ENCODE measurements at places on chromosomes 7 and 10.
A peak's percentile ranks its signal among the peaks of the same experiment; 100 is the strongest.

DNA sequence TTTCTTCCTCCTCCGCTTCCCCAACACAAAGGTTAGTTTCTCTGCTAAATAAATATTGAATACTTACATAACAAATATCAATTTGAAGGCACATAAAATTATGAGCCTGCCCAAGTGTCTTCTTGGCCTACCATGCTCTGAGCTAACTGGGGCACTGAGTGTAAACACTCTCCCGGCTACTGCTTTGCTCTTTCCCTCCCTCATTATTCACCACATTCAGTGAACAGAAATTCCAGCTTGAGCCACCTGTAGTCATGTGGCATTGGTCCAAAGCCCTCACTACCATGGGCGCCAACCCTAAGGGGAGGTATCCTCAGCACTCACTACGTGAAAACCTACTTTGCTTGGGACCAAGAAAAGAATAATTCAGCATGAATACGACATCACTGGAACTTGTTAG is 409.0 kb downstream of the KCNMA1 start:
- DNase-seq: no peak

GRCh38 chr7:73885433-73885974 is 24.5 kb downstream of the TMEM270 start:
- DNase-seq: no peak

DNA sequence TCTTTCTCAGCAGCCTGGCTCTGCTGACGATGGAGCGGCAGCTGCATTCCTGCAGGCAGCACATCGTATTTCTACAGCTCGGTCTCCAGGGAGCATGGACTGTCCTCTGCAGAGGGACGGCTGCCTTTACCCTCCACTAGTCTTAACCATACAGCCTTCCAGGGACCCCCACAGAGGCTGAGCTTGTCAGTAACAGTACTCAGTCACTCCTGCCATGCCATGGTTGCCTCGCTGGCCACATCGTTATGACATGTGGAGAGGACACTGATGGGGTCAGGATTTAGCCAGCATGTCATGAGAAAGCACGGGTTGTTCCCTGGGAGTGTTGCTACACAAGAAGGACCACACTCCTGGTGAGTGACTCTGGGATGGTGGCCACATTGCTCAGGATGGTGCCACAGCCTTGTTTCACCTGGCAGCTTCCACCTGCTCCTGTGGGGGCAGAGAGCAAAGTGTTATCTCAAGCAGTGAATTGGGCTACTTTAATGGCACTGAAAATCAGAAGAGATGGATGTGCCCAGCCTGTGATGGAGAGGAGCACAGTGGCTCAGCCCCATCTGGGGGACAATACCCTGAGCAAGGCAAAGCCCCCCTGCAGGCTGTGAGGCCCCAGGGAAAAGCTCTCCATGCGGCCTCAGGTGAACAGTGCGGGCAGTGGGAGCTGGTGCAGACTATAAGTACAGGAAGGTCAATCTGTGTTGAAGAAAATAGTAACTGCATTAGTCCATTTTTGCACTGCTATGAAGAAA is 443.9 kb downstream of the TCERG1L start:
- DNase-seq: no peak

DNA sequence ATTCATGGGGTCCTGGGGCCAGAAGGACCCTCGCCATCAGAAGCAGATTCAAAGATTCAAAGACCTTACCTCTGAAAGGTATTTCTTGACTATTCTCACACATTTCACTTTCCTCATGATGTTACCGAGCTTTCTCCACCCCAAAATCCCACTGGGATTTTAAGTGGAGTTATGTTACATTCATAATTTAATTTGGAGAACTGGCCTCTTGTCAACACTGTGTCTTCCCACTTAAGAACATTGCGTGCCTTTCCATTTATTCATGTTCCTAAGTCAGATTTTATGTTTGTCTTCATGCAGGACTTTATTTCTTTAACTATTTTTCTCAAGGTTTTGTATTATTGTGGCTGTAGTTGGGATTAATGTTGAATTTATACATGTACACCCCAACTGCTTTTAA is 123.5 kb upstream of the BMPER start:
- DNase-seq: no peak

GRCh38 chr10:33858326-33858725 is 523.9 kb upstream of the NRP1 start:
- DNase-seq: no peak

DNA sequence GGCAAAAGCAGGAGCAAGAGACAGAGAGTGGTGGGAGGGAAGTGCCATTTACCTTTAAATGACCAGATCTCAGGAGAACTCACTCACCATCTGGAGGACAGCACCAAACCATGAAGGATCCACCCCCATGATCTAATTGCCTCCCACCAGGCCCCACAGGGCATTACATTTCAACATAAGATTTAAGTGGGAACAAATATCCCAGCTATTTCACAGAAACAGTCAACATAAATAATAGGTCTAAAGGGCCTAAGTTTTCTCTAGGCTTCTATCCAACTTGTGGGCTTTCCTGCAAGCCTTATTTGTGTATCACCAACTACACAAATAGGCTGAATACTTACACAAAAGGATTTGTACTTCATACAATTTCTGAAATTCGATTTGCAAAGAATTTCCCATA is 196.8 kb upstream of the POT1 start:
- DNase-seq: no peak

GRCh38 chr10:63666836-63667383 is 145.7 kb downstream of the REEP3 start:
- peak; percentile 49 for DNase-seq

DNA sequence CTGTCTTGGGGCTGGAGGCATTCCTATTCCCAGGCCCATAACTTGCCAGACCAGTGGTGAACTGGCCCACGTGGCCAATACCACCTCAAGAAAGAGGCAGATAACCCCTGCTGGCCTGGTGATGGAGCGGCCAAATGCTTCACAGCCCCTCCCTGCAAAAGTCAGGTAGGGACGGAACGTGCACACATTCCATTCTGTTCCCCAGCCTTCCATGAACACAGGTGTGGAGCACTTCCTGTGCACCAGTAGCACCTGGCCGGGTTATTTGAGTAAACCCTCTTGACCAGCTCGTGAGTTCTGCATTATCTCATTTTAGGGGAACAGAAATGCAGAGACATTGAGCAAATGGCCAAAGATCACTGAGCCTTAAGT is 134.4 kb downstream of the SH3PXD2A start:
- no peak for DNase-seq

GRCh38 chr10:11335167-11335652 is 276.2 kb downstream of the USP6NL start:
- DNase-seq: no peak

DNA sequence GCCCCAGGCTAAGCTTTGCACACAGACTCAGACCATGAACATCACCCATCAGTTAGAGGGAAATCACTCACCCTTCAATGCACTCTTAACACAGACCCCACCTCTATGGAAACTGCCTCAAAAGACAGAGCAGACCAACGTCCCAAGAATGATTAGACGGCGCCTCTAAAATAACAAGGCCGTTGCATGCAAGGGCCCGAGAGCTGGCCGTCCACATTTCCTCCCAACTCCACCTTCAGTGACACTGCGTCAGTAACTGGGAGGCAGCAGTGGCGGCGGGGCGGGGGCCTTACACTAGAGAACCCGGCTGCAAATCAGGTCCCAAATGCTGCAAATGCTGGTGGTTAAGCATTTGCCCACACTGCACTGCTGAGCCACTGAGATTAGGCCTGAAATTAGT is 115.0 kb downstream of the PTPRN2 start:
- DNase-seq: no peak

GRCh38 chr10:60490013-60490412 is 100.3 kb upstream of the ANK3 start:
- no peak for DNase-seq

DNA sequence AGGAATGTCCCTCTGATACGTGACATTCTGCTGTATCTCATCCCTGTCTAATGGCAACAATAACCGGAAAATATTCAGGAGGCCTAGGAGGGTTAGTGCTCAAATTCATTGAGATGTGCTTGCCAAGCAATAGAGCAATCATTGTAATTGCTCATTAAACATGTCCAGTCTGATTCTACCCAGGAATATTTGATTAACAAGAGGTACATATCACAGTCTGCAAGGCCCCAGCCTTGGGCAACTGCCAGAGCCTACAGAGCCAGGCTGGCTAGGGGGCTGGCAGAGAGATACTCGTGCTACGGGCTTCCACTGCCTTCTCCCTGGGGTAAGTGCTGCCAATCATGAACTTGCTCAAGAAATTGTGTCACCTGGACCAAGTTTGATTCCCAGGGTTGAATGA is 99.1 kb downstream of the ALOX5 start:
- DNase-seq: no peak

- no peak for DNase-seq
These were observed 23.9 kb upstream of the PLPP4 start for GRCh38 chr10:120433141-120433540.

GRCh38 chr10:86164960-86165630 is 201.5 kb downstream of the GRID1 start:
- DNase-seq: no peak

GRCh38 chr10:50604049-50604640 is 19.6 kb downstream of the SGMS1 start:
- DNase-seq: no peak

DNA sequence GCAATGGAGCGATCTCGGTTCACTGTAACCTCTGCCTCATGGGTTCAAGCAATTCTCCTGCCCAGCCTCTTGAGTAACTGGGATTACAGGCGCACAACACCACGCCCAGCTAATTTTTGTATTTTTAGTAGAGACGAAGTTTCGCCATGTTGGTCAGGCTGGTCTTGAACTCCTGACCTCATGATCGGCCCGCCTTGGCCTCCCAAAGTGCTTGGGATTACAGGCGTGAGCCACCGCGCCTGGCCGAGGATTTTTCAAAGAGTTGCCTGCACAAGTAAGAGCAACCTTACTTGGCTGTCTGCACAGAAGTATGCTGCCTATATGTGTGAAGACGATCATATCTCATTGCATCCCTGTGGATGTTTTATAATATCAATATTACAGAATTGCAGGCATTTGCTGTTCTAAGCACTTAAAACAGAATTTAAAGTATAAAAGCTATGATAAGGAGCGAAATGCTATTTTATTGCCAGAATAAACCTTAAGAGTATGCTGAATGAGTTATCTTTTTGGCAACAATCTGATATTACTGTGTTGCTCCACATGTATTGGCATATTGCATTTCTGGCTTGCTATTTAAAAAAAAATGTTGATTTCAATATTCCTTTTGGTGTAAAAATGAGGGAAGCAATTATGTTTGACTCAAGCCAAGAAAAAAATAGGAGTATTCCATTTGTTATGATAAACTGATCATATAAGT is 379.4 kb upstream of the SEMA3D start:
- no peak for DNase-seq

DNA sequence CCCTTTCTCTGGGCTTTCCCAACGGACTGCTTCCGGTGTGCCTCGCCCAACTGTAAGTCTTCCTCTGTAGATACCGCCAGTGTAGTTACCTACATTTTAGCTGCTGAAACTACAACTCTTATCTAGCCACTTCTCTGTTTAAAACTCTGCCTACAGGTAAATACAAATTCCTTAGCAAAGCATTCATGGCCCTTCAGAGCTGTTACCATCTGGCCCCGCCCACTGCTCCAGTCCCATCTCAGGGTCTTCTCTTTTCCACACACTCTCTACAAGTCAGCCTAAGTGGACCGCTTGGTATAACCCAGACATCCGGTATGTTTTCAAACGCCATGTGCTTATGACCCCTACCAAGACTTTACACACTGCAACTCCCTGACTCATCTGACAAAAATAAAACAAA is 41.0 kb upstream of the LAMB4 start:
- DNase-seq: no peak

DNA sequence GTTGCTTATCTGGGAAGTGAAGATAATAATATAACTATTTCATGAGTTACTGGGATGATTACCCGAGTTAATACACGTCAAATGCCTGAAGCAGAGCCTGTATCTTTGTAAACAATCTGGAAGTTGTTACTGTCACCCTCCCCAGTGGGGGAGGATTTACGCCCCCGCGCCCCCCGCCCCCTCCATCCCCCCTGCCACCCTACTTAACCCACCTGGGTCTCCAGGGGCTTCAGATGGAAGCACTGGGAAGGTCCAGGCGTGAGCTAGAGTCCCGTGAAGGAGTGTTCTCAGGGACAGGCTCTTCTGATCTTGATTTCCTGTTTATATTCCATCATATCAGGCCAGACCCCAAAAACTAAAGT is 691 bp upstream of the PPA1 start:
- no peak for DNase-seq

DNA sequence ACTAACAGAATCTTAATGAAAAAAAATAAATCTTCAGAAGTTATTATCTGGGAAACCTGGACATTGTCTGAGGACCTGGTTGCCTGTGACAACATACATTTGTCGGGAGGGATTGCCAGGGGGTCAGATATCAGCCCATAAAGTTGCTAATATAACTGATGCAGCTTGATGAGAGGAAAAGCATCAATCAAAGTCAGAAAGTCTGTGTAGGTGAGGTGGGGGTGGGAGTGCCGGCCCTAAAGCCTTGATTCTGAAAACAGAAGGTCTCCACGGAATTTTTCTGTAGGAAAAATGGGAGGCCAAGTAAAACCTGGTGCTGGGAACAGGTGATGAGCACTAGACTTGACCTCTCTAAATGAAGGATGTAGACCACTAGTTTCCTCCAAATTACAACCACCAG is 281.8 kb downstream of the FGFR2 start:
- no peak for DNase-seq

GRCh38 chr7:7736671-7737070 is 18.3 kb upstream of the RPA3 start:
- DNase-seq: no peak

DNA sequence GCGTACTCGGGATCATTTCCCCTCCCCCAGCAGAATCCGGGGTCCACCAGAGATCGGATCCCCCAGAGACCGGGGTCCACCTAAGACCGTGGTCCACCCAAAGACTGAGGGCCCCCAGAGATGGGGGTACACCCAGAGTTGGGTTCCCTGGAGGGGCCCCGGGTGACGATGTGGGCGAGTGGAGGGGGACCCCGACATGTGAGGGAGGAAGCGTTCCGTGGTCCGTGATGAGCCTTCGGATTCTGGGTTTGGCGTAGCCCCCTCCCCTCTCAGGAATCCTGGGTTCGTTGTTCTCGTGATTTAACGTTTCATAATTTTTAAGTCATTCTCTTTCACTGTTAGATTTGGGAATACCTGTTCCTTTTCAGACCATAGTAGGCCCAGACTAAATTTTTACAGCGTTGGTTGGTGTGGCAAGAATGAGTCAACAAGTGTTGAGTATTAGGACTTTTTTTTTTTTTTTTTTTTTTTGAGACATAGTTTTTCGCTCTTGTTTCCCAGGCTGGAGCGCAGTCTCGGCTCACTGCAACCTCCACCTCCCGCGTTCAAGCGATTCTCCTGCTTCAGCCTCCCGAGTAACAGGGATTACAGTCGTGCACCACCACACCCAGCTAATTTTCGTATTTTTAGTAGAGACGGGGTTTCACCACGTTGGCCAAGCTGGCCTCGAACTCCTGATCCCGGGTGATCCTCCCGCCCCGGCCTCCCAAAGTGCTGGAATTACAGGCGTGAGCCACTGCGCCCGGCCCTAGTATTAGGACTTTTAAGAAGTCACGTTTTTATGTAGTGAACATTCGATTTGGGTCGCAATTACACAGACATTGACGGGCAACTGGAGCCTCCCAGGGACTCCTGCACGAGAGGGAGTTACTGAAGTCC is 672 bp downstream of the GTPBP4 start:
- peak; percentile 27 for DNase-seq

- no peak for DNase-seq
These were observed 61.6 kb downstream of the LHPP start for GRCh38 chr10:124522933-124523871.

All from mammary epithelial cell (primary cell).